ENCODE measurements at places on chromosomes 2 and 18.

- DNase-seq, result no peak
- no peak overlapping the region for H3K27ac ChIP-seq
- H3K4me3 ChIP-seq, result no peak overlapping the region
- no peaks in the 10 kb centered on the region for H3K4me1 ChIP-seq
- no peaks in the 10 kb centered on the region for H3K36me3 ChIP-seq
Measured at GRCh38 chr18:69617888-69618287, 217.2 kb downstream of the DOK6 start.

DNA sequence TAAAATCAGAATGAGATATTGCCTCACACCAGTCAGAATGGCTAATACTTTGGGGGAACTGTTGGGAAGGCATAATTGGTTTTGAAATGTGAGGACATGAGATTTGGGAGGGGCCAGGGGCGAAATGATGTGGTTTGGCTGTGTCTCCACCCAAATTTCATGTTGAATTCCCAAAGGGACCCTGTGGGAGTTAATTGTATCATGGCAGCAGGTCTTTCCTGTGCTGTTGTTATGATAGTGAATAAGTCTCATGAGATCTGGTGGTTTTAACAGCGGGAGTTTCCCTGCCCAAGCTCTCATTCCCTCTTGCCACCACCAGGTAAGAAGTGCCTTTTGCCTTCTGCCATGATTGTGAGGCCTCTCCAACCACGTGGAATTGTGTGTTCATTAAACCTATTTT lies 59.6 kb downstream of the CSRNP3 start:
- no peak overlapping the region for H3K4me3 ChIP-seq
- no peak for DNase-seq
- H3K27ac ChIP-seq, result no peak overlapping the region
- no peaks in the 10 kb centered on the region for H3K4me1 ChIP-seq
- no peaks in the 10 kb centered on the region for H3K36me3 ChIP-seq

DNA sequence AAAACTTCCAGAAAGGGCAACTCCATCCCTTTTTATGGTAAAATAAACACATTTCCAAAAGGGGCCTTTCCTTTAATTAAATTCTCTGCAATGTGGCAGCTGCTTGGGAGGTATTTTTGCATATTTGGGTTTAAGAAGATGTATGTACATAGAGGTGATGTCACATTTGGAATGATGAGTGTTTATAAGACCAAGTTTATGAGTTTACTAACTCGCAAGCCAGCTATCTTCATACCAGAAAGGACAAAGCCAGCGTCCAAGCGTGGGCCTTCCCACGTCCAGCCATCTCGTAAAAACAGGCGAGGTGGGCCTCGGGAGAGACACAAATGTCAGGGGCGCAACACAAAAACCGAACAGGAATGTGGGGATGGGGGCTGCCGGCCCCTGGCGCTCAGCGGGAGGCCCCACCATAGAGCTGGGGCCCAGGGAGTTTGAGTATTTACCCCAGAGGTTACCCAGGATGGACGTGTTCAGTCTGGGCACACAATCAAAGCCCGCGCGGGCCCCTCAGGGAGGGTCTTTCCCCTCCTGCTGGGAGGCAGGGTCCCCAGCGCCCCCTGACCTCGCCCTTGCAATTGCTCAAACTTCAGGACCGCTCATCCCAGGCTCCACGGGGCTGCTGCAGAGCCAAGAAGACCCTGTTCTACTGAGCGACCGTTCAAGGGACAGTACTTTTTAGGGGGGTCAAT lies 137.3 kb downstream of the TWIST2 start:
- no peak overlapping the region for H3K27ac ChIP-seq
- no peaks in the 10 kb centered on the region for H3K4me1 ChIP-seq
- H3K4me3 ChIP-seq, result no peak overlapping the region

DNA sequence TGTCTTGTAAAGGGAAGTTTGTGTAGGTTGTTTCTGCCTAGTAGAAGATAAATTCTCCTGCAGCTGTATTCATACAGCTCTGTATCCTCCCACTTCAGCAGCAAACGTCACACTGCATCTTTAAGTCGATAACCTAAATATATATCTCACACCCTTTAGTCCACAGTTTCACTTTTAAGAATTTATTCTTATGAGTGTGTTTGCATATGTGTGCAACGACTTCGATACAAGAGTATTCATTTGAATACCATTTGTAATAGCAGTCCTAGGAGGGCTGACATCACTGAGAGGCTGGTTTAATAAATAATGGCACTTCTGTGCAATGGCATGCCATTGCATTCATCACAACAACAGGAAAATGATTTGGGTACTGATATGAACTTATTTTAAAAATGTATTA lies 63.8 kb upstream of the MSH6 start:
- no peaks in the 10 kb centered on the region for H3K27me3 ChIP-seq
- DNase-seq, result no peak
- H3K4me1 ChIP-seq, result no peaks in the 10 kb centered on the region
- no peak overlapping the region for H3K4me3 ChIP-seq
- H3K36me3 ChIP-seq, result no peaks in the 10 kb centered on the region
- H3K27ac ChIP-seq, result no peak overlapping the region

DNA sequence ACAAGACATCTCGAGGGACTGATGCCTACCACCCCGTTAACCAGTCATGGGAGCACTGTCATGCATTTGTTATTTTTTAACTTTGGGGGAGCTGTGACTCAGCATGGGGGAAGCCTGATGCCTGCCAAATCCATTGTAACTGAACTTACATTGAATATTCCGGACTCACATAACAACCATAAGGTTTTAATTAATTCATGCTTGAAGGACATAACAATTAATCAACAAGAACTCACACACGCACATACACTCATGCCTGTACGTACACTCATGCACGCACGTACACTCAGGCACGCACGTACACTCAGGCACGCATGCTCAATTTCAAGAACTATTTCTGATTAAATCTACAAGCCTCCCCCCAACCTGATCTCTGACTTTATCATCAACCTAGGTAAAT lies 1639.1 kb downstream of the SUCLG1 start:
- H3K27ac ChIP-seq, result no peak overlapping the region
- H3K27me3 ChIP-seq, result peaks cover 11% of the 10 kb centered on the region
- H3K36me3 ChIP-seq, result no peaks in the 10 kb centered on the region
- no peak overlapping the region for H3K4me3 ChIP-seq
- DNase-seq, result no peak
- H3K4me1 ChIP-seq, result no peaks in the 10 kb centered on the region

- DNase-seq, result no peak
- no peaks in the 10 kb centered on the region for H3K36me3 ChIP-seq
- H3K4me1 ChIP-seq, result no peaks in the 10 kb centered on the region
- no peak overlapping the region for H3K4me3 ChIP-seq
- no peak overlapping the region for H3K27ac ChIP-seq
- peaks cover 16% of the 10 kb centered on the region for H3K27me3 ChIP-seq
Measured at GRCh38 chr2:120783969-120784372, 48.3 kb downstream of the GLI2 start.

DNA sequence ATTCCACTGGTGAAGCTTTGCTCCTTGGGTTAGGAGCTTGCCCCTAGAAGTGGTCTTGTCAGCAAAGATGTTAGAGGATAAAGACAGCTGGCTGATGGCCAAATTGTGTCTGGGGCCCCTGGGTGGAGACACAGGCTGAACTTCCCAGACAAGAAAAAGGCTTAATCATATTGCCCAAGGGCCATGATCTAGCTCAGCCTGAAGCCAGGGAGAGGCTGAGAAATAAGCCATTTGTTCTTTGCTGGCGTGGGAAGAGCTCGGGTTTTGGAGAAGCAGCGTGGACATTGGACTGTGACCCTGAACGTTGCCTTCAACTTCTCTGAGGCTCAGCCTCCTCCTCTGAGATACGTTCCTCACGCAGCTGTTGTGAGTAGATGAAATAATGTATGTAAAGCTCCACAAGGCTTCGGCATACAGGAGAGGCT lies 153.0 kb downstream of the ZFP36L2 start:
- no peaks in the 10 kb centered on the region for H3K36me3 ChIP-seq
- H3K4me3 ChIP-seq, result peak overlapping the region; percentile 55
- H3K27ac ChIP-seq, result peak overlapping the region; percentile 93
- peak; percentile 83 for DNase-seq
- H3K27me3 ChIP-seq, result no peaks in the 10 kb centered on the region

- H3K27me3 ChIP-seq, result peaks cover 96% of the 10 kb centered on the region
- no peaks in the 10 kb centered on the region for H3K36me3 ChIP-seq
- H3K4me1 ChIP-seq, result no peaks in the 10 kb centered on the region
- no peak overlapping the region for H3K27ac ChIP-seq
- DNase-seq, result no peak
Measured at GRCh38 chr2:8566774-8567468, 114.9 kb upstream of the ID2 start.

- DNase-seq, result no peak
- H3K4me1 ChIP-seq, result no peaks in the 10 kb centered on the region
- H3K4me3 ChIP-seq, result no peak overlapping the region
- no peak overlapping the region for H3K27ac ChIP-seq
- no peaks in the 10 kb centered on the region for H3K36me3 ChIP-seq
Measured at GRCh38 chr18:2360861-2361260, 210.4 kb downstream of the METTL4 start.

DNA sequence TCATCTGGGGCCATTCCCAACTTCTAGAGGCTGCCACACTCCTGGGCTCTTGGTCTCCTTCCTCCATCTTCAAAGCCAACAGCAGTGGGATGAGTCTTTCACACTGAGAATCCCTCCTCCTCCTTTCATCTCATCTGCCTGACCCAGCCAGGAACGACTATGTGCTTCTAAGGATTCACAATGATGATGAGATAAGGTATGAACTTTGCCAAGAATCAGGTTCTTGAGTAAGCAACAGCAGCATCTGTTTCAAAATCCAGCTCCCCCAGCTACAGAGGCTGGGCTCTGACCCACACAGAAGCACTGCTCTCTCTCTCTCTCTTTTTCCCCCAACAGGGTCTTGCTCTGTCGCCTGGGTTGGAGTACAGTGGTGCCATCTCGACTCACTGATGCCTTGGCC lies 46.4 kb downstream of the TIMM21 start:
- H3K27ac ChIP-seq, result no peak overlapping the region
- no peaks in the 10 kb centered on the region for H3K4me1 ChIP-seq
- DNase-seq, result no peak
- no peak overlapping the region for H3K4me3 ChIP-seq
- H3K27me3 ChIP-seq, result no peaks in the 10 kb centered on the region

DNA sequence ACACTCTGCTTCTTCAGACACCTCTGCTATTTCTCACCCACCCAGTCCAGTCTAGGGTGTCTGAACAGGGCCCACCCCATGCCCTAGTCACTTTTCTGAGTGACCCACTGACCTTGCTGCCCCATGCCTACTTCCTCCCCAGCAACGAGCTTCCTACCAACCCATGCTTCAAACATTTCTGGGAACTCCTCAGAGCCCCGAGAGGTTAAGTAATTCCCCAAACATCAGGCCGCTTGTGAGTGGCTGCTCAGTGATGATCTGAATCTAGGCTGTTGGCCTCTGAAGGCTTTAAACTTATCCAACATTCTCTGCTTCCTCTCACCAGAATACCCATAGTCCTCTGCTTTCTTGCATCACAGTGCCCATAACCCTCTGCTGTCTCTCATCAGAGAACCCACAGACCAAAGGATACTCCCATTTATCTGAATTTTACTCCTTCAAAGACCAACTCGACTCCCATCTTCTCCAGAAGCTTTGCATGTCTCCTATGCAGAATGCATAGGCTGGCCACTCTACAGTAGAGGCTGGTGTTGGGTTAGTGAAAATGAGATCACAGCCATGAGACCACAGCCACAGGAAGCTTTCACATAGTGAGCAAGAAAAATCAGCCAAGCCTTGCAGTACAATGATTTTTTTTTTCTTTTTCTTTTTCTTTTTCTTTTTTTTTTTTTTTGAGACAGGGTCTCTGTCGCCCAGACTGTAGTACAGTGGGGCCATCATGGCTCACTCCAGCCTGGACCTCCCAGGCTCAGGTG lies 309.5 kb upstream of the LYPD1 start:
- H3K27ac ChIP-seq, result no peak overlapping the region

GRCh38 chr2:44377486-44377885 lies 15.7 kb downstream of the CAMKMT start:
- H3K4me1 ChIP-seq, result no peaks in the 10 kb centered on the region
- no peak overlapping the region for H3K4me3 ChIP-seq
- H3K36me3 ChIP-seq, result no peaks in the 10 kb centered on the region
- H3K27me3 ChIP-seq, result no peaks in the 10 kb centered on the region
- no peak for DNase-seq

- DNase-seq, result no peak
- peaks cover 17% of the 10 kb centered on the region for H3K27me3 ChIP-seq
- H3K4me1 ChIP-seq, result no peaks in the 10 kb centered on the region
- no peak overlapping the region for H3K27ac ChIP-seq
- H3K36me3 ChIP-seq, result no peaks in the 10 kb centered on the region
- H3K4me3 ChIP-seq, result no peak overlapping the region
Measured at GRCh38 chr2:15908371-15908770, 32.0 kb upstream of the MYCN start.

DNA sequence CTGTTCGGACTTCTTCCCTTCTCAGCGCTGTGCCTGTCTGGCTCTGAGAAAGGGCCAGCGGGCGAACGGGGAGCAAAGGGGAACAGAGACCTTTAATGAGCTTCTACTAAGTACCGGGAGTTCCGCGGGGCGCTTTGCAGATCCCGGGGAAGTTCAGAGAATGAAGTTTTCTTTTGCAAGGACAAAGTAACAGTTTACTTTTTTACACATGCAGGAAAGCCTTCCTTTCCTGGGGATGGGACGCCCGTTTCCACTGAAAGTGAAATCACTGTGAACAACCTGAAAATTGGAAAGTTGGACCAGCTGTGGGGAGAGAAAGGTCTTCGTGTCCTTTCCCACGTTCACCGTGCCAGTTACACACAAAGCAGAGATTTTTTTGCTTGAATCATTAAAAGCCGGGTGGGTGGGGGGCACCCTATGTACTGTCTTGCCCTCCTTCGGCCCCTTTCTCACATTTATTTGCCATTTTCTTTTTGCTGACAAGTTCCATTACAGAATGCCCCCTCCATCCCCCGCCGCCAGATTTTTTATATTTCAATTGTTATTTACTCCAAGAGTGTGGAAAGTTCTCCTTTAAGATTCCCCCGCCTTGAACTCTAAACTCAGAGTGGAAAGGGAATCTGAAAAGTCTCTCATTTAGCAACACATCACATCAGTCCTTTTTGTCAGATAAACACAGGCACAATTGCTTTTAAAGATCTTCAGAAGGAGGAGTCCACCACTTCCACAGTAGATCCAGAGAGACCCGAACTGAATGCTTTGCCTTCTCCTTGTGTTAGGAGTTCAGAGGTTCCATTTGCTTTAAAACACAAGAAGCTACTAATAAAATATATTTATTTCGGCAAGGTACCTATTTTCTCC lies 1.1 kb upstream of the FN1 start:
- H3K4me1 ChIP-seq, result peaks cover 23% of the 10 kb centered on the region
- no peaks in the 10 kb centered on the region for H3K36me3 ChIP-seq
- H3K27me3 ChIP-seq, result no peaks in the 10 kb centered on the region
- H3K27ac ChIP-seq, result no peak overlapping the region
- peak overlapping the region; percentile 70 for H3K4me3 ChIP-seq

DNA sequence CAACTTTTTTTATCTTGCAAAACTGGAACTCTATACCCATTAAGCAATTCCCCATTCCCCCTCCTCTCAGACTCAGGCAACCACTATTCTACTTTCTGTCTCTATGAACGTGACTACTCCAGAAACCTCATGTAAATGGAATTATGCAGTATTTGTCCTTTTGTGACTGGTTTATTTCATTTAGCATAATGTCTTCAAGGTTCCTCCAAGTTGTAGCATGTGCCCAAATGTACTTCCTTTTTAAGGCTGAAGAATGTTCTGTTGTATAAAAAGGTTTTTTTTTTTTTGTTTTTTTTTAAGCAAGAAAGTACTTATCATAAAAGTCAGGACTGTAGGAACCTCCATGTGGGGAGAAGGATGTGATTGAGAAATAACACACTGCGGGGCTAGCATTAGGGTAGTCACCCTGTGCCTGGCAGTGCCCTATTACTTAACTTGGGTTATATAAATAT lies 262.9 kb upstream of the FBXO11 start:
- no peak for DNase-seq
- H3K36me3 ChIP-seq, result no peaks in the 10 kb centered on the region
- no peaks in the 10 kb centered on the region for H3K4me1 ChIP-seq
- H3K27me3 ChIP-seq, result no peaks in the 10 kb centered on the region
- H3K27ac ChIP-seq, result no peak overlapping the region

Data from PC-9 (cell line).